Left renal cortex interstitium (tissue), 4 donors: ENCODE measurements at places on chromosomes 4 and X.

DNA sequence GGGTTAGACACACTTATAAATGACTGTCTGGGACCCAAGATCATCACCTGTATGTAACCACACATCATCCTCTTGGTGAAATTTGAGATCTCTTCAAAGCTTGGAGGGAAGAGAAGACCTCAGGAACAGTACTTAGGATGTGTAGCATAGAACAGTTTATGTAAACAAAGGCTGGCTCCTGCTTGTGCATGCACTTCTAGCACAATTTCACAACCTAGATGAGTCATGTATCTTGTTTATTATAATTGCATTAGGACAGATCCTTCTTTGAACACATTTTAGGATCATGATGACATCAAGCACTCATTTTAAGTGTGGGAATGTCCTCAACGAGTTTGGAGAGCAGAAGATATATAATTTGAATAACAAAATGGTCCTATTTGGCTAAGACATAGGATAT, 26.3 kb upstream of the ZMAT1 start:
- DNase-seq = no peak

- no peak for DNase-seq
These were observed 55.0 kb upstream of the BMP2K start for GRCh38 chr4:78720994-78721677.

DNA sequence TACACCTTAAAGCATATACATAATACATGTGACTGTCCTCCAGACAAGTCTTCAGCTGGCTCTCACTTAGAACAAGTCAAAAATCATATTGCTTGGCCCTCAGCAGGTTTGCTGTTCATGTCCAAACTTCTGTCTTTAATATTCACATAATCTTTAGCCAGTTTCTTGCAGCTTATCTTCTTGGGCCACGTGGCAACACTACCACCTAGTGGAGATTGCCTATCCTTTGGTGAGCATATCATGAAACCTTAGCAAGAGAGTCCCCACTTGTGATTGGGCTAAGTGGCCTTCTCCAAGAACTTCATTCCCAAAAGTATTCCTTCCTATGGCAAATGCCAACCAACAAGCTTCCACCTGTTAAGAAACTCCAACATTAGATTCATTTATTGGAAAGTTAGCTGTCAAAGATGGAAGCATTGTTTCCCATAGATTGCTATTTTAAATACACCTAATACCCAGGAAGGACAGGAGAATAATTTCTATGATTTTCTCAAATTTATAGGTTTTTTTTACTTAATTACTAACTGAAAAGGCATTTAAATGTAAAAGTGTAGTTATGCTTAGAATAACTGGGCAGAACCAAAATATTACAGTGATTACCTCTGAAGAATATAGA, 231.9 kb upstream of the INTU start:
- no peak for DNase-seq

DNA sequence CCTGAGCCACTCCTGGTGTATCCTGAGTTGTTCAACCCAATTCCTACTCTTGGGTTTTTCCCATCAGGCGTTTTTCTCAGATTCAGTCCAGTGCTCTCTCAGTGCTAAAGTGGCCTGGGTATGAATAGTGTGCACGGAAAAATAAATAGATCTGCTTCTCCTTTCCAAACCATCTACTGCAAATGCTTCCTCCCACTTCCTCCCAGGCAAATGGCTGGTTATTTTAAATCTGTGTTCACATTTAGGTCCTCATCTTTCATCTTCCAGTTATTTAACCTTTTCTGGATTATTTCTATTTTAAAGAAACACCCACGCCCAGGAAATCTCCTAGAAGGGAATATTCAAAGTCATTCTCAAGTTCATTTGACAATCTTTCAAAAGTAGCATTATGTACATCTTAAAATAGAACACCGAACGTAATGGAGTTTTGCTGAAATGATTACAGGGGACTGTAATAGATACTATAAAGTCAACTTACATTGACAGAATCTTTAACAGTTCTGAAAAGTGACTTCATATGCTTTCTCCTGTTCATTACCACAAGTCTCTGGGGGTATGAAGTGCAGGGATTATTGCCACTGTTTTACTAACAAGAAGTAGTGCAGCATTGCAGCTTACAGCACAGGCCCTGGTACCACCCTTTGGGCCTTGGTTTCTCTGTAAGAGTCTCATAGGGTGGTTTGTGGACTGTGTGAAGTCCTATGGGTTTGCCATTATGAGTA, 66.3 kb downstream of the MED28 start:
- no peak for DNase-seq

- no peak for DNase-seq
These were observed 17.3 kb upstream of the TBC1D14 start for GRCh38 chr4:6892190-6892908.

GRCh38 chrX:30343206-30343605, 34.0 kb upstream of the NR0B1 start:
- no peak for DNase-seq

- peak; percentile 63 for DNase-seq
These were observed 671 bp upstream of the EIF4E start for GRCh38 chr4:98929341-98930267.
